ENCODE measurements at places on chromosomes 5 and 9.

DNA sequence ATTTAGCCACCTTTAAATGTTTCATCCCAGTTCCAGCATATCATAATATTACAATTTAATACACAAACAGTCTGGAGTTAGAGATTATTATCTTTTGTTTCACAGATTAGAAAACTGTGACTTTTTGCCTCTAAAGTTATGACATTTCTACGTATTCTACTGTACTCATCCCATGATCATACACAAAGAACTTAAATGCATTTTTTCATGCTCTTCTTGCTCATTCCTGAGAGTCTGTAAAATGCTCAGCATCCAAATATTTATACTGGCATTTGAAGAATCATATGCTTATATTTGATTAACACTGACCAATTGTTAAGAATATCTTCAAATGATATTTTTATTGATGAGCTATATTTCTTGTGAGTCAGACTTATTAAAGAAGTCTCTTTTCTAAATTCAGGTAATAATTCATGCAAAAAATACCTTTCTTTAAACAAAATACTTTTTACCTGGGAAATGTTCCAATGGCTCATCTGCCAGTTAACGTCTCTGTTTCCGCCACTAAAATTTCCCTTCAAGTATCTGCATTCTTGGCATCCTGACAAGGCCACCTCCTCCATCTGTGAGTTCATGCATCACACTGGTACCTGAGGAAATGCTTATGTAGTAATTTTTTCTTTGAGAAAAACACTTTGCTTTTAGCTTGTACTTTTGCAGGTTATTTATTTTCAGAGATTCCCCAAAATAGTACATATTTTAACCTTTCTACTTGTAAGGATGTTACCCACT lies 139.6 kb upstream of the RASA1 start:
- DNase-seq, result no peak

DNA sequence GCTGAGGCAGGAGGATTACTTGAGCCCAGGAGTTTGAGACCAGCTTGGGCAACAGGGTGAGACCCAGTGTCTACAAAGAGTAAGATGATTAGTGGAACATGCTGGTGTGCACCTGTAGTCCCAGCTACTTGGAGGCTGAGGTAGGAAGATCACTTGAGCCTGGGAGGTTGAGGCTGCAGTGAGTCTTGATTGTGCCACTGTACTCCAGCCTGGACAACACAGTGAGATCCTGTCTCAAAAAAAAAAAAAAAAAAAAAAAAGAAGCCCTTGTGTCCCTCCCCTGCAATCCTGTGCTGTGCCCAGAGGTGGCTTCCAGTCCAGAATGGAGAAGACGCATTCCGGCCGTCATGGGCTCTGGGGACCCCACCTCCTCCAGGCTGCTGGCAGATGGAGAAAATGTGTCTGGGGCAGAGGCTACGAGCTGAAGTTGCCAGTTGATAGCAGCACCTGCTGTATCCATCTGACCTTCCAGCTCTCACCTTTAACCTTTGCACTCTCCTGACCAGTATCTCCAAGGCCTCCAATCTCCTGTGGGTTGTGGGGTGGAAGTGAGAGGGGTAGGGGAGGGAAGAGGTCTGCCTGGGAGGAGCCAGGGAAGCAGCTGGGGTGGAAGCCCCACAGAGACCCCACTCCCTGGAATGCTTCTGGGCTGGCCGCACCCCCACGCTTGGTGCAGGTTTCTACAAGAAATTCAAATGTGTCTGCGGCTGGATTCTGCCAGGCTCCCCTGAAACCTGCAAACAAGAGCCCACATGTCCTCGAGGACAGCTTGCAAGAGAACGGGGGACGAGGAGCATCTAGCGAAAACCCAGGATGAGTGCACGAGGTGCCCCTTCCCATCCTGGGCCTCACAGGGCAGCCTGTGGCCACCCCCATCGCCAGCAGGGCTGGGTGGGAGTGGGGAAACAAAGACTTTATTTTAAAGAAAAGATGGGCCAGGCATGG lies 148.3 kb upstream of the IER5L start:
- DNase-seq, result no peak

DNA sequence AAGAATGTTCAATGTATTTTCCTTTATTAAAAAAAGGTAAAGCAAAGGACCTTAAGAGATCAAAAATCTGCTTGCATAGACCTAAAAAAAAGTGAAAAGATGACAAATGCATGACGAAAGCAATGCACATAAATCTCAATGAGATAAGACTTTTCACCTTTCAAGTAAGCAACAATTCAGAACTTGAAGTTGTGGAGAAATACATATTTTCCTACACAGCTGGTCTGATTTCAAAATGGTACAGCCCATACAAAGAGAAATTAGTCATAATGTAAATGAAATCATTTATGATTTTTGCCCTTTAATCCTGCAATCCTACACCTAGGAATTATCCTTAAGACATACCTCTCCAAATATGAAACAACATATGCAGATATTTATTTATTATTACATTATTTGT lies 568.0 kb downstream of the ANXA1 start:
- no peak for DNase-seq

DNA sequence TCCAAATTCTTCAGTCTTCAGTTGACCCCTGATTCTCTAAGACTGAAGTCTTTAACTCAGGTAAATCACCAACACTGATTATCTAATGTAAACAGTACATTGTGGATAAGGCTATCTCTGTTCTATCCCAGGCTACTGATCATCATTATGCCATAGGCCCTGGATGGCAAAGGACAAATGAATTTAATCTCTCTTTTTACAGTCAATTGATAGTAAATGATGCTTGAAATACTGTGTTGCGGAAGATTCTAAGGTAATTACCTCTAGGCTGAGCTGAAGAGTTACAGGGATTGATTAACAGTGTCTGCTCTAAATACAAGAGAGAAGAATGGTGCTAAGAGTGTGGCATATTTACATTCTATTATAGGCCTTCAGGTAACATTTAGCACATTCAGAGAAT lies 264.7 kb downstream of the ACTL7B start:
- DNase-seq, result no peak

DNA sequence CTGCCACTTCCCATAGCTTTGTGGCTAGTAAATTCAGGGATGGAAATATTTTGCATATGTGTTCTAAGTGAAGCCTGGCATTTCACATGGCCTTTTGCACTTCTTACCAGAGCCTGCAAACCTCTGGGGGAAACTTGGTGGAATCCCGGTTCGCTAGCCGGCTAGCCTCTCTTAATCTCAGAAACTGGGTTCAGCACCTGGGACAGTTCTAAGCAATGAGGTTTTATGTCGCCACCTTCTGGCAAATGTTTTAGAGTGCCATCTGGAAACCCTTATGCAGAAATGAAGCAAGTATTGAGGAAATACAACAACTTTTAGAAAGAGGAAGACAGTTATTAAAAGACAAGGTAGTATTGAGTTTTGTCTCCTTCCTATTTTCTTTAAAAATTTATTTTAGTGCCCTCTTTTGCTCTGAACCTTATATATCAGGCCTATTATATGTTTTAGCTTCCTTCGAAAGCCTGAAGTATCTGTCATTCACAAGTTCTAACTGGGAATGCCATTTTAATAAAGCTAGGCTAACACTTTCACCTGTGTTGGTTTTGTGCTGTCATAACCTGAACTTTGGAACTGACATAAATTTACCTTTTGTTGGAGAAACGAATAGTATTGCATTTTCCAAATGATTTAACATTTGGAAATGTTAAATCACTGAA lies 963 bp upstream of the HTR1A start:
- no peak for DNase-seq

GRCh38 chr5:107403228-107403953 lies 267.3 kb downstream of the EFNA5 start:
- no peak for DNase-seq

DNA sequence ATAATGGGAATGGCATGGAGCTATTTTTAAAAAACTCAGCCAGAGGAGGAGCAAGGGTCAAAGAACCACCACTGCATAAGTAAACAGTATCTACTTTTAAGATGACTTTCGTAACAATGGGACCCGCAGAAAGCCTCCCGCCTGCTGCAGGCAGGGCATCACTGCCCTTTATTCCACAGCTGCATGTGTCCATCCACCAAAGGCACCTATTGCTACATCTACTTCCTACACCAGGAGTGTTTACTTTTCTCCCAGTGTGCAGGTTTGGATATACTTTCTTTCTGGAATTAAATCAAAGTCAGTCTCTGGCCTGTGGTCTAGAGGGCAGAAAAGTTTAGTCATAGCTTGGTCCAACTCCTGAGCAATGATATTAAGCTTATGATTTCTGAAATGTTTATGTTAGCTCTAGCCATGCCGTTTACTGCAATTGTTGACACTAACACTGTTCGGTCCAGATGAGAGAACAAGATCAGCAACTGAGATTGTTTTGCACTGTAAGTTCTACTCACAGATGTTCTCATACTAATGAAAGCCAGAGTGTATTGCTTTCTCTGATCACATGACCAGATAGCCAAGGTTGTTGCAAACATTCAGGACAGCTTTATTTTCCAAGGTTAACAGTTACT lies 391.5 kb downstream of the FGF10 start:
- DNase-seq, result no peak

- no peak for DNase-seq
Measured at GRCh38 chr5:142007237-142007544, 5.6 kb downstream of the GNPDA1 start.
